Bronchial epithelial cell (primary cell): ENCODE measurements at places on chromosomes 2 and 18. TPM values are rescaled to one million over a fixed set of nuclear protein-coding genes. Genes with fewer than 3 reads are reported as not detected.

Gene RHBDD1
- 29.7 and 32.0 TPM in 2 replicates for total RNA-seq

Gene C2orf81
- 0.26 TPM in 2 replicates for total RNA-seq

Gene C2orf80
- total RNA-seq: not detected in 2 replicates

Gene ESPNL
- under 0.01 TPM in 1 of 2 replicates, not detected in the other for total RNA-seq

Gene DAW1
- total RNA-seq: 0.13 and 0.26 TPM in 2 replicates

Gene IL1RL1
- 65.8 and 162 TPM in 2 replicates for total RNA-seq

Gene ST8SIA5
- total RNA-seq: 0.13 TPM in 1 of 2 replicates, not detected in the other

Gene MAB21L4
- total RNA-seq: 0.53 and 5.1 TPM in 2 replicates

Gene RAB10
- 308 and 654 TPM in 2 replicates for total RNA-seq

Gene DUSP2
- total RNA-seq: 1.8 and 5.3 TPM in 2 replicates

GRCh38 chr2:104849618-104850141, 4.2 kb upstream of the POU3F3 start:
- peak; percentile 38 for DNase-seq

DNA sequence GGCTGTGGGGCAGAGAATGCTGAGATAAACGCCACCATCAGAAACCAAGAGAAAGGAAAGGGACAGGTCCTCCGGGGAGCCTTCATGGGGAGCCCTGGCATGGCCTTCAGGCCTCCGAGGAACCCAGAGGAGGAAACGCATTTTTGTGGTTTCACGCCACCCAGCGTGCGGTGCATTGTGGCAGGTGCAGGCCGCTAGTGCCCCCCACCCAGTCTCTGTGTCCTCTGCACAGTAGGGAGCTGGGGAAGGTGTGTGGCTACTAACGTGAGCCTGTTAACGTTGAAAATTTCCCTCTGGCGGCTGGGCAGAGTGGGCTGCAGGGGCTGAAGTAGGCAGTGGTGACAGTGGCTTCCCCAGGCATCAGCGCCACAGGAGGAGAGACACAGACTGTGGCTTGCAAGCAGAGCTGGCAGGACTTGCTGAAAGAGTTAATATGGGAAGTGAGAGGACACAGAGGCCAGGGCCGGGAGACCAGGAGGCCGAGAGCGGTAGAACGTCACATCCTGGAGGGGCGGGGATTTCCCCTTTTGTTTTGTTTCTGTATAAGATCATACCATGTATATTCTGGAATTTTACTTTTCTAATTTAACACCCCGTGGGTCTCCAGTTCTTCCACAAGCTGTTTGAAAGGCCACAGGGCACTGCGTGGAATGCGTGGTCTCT, 166.9 kb downstream of the GBX2 start:
- no peak for DNase-seq

DNA sequence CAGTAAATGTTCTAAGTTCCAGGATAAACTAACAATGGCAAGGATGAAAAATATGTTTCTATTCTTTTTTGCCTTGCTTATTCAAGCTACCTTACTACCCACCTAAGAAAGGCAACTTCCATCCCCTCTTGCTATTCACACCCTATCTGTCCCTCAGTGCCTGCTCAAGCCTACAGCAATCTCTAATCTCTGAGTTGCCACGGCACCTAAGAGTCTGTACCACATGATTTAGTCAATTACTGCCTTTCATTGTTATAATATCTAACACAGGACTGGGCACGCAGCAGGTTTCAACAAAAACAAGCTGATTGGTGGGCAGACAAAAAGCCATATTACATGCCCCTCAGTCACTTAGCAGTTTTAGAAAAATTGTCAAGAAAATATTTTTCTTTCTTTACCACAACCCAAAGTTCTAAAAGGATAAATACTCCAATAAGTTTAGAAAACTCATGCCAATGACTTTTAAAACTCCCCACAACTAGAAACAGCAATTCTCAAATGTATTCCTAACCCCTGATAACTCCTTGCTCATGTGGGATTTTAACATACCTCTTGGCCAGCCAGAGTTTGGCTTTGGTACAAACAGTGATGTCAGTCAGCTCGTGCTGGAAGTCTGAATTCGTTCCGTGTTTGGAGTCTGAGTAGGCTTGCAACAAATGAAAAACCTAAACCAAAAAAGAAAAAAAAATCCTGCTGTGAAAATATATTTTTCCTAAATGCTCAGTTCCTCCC, 117.3 kb upstream of the ZFP36L2 start:
- peak; percentile 70 for DNase-seq

GRCh38 chr2:66522611-66523376, 87.9 kb downstream of the MEIS1 start:
- no peak for DNase-seq

GRCh38 chr2:115214050-115214449, 771.6 kb downstream of the DPP10 start:
- no peak for DNase-seq

DNA sequence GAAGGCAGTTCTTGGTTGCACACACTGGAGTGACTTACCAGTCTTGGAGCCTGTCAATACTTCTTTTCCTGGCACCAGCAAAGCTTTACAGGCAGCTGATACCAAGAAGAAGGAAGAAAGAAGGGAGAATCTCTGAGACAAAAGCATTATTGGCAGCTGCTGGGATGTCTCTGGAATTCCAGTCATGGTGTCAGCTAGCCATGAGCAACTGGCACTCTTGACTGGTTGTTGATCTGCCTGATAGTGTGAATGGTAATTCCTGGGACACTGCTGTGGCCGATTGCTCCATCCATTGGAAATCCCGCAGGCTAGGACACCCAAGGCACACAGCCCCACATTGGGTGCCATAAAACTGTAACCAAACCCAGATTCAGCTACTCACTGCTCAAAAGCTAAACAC, 17.8 kb upstream of the SPAG16 start:
- DNase-seq: no peak

DNA sequence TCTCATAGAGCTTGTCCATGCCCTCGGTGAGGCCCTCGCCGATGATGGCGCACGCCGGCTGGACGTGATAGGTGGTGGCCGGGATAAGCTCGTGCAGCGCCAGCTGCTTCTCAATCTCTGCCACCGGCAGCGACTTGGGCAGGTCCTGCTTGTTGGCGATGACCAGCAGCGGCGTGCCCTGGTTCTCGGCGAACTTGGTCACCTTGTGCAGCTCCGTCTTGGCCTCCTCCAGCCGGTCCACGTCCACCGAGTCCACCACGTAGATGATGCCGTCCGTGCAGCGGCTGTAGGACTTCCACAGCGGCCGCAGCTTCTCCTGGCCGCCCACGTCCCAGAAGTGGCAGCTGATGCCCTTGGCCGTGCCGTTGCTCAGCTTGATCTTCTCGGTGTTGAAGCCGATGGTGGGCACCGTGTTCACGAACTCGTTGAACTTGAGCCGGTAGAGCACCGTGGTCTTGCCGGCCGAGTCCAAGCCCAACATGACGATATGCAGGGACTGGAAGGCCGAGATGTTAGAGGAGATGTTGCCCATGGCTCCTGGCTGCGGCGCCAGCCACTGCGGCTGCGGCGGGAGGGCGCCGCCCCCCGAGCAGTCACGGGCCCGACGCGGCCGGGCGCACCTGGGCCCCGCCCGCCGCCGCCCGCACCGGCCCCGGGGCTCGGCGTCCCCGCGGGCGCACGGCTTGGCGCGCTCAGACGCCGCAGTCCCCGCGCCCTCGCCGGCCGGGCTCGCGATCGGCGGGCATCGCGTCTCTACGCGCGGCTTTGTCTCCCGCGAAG, 636 bp downstream of the ARL4C start:
- peak; percentile 23 for DNase-seq

DNA sequence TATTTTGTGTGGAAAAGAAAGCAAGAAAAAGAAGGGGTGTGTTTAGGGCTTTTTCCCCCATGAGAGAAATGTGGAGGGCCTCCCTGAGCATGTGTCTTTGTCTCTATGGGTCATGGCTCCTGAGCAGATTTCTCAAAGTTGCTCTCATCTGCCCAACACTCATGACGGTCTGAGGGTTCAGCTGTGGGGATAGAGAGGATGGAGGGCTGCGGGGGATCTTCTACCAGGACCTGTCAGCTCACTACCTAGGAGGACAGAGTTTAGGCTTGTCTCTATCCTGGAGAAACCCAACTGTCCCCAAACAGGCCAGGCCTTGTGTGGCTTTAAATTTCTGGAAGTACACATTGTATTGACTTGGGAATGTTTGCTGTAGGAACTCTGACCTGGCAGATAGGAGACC, 342.2 kb downstream of the MYCN start:
- DNase-seq: no peak

GRCh38 chr2:215410932-215411285, 25.0 kb downstream of the FN1 start:
- DNase-seq: peak; percentile 93

GRCh38 chr2:172098650-172099471, 3.8 kb downstream of the DLX2 start:
- DNase-seq: peak; percentile 50

GRCh38 chr2:80643598-80643997, 339.0 kb upstream of the LRRTM1 start:
- peak; percentile 31 for DNase-seq

DNA sequence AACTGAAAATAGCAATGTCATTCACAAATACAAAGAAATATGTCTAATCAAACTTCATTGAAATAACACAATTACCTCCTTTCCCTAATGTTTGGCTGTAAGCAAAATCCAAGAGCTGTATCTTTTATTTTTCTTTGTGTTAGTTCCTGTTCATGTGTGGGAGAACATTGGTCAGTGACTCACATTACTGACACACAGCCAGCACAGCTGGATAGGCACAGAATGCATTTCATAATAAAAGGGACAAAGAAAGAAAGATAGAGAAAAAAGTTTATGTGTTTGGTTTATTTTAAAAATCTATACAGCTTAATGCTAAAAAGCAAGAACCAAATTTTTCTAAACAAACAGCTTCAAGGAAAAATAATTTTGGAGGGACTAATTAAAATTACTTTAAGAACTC, 185.6 kb upstream of the COL3A1 start:
- peak; percentile 84 for DNase-seq

DNA sequence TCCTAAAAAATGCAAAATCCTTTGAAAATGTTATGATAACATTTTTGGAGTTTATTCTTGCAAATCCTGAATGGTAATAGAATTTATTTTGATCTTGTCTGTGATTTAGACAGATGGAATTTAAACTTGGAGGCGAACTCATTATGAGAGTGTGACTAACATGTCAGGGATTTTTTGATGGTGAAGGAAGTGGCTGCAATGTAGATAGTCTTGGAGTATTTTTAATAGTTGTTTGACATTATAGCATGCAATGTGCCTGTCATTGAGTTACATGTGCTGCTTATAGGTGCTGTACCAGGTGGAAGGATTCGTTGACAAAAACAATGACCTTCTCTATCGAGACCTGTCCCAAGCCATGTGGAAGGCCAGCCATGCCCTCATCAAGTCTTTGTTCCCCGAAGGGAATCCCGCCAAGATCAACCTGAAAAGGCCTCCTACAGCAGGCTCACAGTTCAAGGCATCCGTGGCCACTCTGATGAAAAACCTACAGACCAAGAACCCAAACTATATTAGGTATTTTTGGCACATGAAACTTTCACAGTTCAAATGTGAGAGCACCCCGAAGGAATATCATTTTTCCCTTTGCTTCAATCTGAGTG, 141.8 kb downstream of the MYO1B start:
- peak; percentile 66 for DNase-seq
